ENCODE measurements at places on chromosomes 2 and 18.

- DNase-seq = no peak
These were observed 258.3 kb downstream of the ALPK2 start for GRCh38 chr18:58370612-58371011.

DNA sequence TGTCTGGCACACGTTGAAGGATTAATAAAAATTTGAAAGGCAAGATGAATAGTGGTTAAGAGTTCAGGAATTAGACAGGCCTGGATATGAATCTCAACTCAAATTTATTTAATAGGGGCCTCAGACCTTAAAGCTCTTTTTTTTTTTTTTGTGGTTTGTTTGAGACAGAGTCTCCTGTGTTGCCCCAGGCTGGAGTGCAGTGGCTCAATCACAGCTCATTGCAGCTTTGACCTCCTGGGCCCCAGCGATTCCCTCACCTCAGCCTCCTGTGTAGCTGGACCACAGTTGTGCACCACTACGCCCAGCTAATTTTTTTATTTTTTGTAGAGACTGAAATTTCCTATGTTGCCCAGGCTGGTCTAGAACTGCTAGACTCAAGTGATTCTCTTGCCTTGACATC lies 3.0 kb downstream of the ZRANB3 start:
- DNase-seq = no peak

DNA sequence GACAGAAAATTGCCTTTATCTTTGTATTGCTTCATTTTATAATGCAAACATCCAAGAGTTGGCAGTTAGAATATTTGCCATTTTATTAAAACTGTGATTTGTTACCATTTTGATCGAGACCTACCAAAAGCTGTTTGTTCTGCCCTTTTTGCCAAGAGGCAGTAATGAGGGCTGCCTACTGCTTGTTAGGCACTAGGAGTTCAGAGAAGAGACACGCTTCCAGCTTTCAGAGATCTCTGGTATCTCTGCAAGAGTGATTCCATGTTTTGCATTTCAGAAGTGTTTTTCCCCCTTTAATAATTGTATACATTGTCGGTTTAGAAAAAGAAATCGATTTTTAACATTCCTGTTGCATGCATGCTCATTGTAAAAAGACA lies 628 bp downstream of the MRPL30 start:
- DNase-seq = no peak

DNA sequence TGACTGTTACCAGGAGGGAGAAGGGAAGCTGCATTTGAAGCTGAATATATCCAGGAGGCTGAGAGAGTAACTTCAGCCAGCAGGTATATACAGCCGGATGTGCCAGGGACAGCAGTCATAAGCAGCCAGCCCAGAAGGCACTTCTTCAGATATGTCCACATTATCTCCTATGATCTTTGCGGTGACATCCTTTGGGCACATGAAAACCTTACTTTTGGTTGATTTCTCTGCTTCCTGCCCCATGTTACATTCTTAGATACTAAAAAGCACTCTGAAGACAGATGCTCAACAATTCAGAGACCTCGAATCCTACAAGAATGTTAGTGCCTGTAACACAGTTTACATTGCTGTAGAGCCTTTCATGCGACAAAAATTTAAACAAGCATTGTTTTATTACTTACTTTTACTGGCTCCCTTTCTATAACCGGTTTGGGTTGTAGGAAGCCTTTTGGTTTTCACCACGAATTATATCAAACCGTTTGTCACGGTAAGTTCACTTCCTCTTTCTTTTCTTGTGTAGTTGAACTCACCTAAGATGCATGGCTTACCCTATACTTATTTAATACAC lies 50.3 kb upstream of the TLK1 start:
- no peak for DNase-seq

GRCh38 chr18:57095884-57096283 lies 51.0 kb upstream of the BOD1L2 start:
- DNase-seq = peak; percentile 5

- no peak for DNase-seq
These were observed 269.2 kb downstream of the XIRP2 start for GRCh38 chr2:167157523-167157922.

- no peak for DNase-seq
These were observed 27.8 kb upstream of the MAT2A start for GRCh38 chr2:85511008-85511811.

- DNase-seq = no peak
These were observed 112.3 kb upstream of the UGP2 start for GRCh38 chr2:63729362-63729761.

DNA sequence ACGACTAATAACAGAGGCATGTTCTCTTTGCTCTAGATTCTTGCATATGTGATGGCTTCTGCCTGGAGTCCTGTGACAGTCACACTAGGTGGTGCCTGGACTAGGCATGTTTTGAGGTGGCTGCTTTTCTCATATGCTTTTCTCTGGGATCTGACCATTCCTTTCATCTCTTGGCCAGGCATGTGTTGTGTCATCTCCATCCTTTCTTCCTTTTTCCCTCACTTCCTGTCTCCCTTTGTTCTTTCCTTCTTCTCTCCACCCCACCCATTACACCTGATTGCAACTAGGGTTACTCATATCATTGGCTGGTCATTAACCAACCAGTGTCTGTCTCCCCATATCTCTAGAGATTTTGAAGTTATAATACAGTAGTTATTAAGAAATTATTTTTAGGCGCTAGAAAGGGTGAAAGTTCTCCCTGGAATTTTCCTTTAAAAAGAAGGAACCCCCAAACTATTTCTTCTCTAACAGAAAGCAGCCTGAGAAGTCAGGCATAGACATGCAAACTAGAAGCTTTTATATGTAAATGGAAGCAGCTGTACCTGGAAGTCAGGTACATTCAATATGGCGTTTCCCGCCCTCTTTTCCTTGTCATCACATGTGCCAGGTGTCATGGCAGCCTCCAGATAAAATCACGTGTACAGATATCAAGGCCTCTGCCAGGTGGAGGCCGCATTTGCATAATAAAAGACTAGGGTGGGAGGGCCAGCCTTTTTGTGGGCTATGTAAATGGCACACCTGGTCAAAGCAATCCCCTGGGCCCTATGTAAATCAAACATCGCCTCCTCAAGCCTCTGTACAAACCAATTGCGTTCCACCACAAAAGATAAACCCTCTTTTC lies 220.4 kb upstream of the MEX3C start:
- no peak for DNase-seq

GRCh38 chr2:166361351-166362153 lies 14.2 kb downstream of the SCN9A start:
- no peak for DNase-seq

DNA sequence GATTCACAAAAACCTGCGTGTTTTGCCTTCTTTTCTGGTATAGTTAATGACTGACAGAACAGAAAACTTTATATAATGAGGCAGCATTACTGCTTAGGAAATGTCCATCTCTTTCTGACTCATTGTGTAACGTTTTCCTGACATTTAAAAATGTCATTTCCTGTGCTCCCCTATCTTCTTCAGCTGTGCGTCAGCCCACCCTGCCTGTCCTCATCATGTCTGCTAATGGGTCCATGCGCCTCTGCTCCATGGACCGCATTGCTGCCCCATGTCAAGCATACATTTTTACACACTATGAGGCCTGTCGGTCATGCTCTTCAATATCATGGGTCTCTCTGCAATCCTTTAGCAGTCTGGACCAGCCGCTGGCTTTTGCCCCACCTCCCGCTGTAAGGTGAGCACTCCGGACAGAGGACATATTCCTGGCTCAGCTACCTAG lies 234.3 kb downstream of the CDCA7 start:
- DNase-seq = no peak

- no peak for DNase-seq
These were observed 1.7 kb downstream of the EN1 start for GRCh38 chr2:118845522-118846441.

- DNase-seq = no peak
These were observed 157.7 kb downstream of the HNMT start for GRCh38 chr2:138121666-138122661.

- DNase-seq = no peak
These were observed 49.8 kb downstream of the LDLRAD4 start for GRCh38 chr18:13268158-13269012.

- DNase-seq = no peak
These were observed 126.6 kb upstream of the PDE1A start for GRCh38 chr2:182553483-182553882.

DNA sequence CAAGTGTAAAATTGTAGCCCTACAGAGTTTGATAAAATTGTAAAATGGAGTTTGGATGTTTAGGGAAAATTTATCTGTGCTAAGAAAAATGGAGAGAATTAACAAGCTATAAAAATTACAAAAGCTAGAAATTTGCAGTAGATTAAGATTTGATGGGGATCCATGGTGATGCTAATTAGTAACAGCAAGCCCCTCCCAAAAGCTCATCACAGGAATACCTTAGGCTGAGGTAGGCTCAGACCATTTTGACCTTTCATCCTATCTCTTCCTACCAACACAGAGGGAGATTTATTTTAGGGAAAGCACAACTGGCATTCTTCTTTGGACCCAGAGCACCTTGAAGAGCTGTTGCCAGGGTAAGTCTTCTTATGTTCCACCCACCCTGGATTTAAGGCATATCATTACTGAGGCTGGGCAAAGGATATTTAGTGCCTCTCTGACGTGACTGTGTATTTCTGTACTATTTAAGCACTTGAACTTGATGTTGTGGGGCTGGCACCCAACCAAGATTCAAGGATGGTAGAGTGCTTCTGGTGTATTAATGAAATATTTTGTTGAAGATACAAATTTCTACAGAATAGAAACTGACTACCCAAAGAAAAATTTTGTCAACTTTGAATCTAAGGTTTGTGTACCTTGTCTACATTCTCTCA lies 70.8 kb upstream of the SLC39A10 start:
- no peak for DNase-seq

DNA sequence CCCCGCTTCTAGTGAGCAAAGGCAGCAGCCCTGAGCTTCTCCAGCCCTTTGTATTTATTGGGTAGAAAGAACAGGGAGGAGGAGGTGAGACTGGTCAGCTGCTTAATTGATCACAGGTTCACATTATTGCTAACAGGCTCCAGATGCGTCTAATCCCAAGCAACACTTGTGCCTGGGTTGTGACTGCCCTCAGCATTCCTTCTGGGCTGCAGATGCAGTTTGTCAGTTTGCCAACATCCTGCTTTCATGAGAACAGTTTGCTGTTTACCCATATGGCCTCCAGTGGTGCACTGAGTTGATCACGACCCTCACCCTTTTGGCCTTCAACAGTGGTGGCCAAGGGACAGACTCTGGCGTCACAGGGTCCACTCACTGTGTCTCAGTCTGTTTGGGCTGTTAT lies 159.5 kb upstream of the ZNF516 start:
- DNase-seq = no peak

GRCh38 chr2:73594251-73594650 lies 48.0 kb downstream of the NAT8 start:
- DNase-seq = no peak

GRCh38 chr2:59660262-59660661 lies 893.2 kb downstream of the BCL11A start:
- no peak for DNase-seq

DNA sequence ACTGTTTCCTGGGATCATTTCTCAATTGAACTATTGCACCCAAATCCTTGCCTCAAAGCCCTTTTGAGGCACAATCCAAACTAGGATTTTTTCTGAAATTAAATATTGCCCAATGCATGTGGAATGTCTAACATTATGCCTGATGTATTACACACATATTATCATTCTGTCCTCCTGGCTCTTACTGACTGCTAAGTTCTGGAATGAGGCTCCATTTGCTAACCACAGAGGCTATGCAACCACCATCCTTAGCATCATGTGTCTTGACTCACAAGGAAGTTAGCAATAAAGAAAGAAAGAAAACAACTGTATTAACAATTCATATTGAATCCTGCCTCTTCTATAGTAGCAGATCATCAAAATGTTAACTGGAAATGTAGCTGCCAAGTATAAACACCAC lies 1142.7 kb downstream of the CNTNAP5 start:
- peak; percentile 89 for DNase-seq

DNA sequence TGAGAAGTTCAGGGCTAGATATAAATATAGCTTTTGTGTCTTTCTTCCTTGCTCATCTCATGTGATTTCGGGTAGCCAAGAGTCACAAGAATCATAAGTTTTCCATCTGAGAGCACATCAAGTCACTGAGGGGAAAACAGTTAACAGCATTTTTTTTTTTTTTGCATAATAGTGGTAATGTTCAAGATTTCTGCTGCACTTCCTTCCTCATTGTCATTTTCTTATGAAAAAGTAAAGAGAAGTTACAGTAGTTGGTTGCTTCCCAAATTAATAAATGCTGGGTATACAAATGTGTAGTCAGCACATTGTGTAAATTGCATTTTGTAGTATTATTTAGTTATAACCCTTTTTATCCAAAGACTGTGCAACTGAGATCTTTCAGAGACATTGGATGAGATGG lies 93.6 kb downstream of the ZEB2 start:
- no peak for DNase-seq

DNA sequence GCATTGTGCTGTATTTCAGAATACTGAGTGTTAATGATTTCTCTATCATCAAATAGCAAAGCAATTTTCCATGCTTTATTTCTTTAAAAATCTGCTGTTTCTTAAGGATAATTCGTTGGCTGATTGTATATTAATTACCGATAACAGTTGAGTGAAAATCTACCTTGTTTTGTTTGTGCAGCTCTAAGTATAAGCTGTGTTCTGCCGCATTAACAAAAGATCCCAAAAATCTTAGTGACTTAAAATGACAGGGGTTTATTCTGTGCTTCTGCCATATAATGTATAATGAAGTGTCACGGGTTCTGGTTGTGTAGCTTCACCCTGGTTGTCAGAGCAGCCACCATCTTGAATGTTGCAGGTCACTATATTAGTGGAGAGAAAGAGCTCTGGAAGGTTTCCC lies 196.1 kb downstream of the ACTR3 start:
- no peak for DNase-seq

DNA sequence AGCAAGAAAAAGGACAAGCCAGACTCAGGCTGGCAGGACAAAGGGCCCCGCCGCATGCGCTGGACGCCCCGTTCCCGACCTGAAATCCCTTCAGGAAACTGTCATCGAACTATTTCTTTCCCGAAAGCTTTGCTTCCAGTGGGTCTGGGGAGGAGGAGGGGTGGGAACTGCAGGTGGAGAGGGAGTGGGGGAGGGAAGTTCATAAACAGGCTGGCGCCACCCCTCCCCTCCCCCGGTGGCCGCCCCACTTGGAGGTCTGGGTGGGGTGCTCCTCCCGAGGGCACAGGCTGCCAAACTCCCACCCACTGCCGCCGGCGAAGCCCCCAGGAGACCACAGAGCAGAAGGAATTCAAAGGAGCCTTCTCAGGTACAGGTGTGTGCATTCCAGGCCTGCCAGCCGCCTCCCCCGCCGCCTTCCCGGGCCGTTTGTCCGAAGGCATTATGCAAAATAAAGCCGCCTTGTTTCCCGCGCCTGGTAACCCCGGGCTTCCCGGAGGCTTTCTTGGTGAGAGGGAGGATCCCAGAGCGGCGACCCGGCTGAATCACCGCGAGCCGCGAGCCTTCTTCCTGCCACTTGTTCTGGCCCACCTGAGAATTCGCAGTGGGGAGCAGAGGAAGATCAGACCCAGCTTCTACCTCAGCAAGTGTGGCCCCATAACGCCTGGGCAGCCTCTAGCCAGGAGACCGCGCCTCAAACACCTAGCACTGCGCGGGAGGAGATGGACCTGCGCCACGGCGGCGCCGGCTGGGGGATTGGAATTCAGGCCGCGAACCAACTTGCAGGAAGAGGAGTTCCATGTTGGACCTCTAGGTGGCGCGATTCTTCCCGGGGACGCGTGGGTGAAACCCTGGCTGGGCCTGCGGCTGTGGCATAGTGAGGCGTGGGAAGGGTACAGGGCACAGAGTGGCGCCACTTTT lies 101.9 kb downstream of the FOXI3 start:
- no peak for DNase-seq
